AG20443 (cell line): ENCODE measurements at places on chromosomes 11 and 22.

- no peak for DNase-seq
These were observed 9.1 kb upstream of the RAC2 start for GRCh38 chr22:37253126-37253660.

GRCh38 chr22:21069375-21069774 lies 23.6 kb downstream of the LRRC74B start:
- no peak for DNase-seq

DNA sequence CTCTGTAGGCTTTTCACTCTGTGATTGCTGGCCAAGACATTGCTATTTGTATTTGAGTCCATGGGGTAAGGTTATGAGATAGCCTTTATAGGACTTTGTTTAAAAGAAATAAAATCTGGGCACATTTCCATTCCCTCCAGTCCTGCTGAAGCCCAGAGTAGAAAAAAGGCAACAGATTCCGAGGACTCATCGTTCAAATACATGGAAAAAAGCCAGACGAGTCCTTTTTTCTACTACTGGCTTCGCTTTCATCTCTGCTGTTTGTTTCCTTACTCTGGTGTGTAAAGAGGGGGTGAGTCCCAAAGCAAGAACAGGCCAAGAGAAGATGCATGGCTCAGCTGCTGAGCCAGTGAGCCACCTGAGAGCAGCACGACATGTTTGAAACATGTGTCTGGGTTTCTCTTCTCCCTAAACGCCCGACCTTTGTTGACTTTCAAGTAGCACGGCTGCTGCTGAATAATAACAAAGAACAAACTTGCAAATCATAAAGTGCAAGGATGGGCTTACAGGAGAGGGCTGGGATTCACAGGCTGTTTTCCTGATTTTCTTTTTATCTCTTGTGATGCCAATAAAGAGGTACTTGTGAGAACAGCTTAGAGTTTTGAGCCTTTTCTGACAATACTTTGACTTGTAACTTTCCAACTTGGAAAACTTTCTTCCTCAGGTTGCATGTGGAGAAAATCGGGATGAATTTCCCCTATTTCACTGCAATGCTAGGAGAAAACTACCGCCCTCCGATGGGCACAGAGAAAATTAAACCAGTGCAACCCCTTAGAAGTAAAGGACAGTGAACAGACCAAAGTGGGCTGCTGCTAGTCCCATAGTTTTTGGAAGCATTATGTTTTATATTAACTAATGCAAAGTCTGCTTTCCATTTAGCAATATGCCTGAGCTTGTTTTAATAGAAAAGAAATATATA lies 195.2 kb upstream of the RAG2 start:
- DNase-seq: peak; percentile 16

- DNase-seq: no peak
These were observed 26.4 kb downstream of the IGLL5 start for GRCh38 chr22:22913989-22914388.

GRCh38 chr11:64321533-64321932 lies 3.6 kb downstream of the PRDX5 start:
- no peak for DNase-seq

- peak; percentile 80 for DNase-seq
These were observed 7.4 kb upstream of the PMM1 start for GRCh38 chr22:41596776-41597634.

GRCh38 chr11:9754010-9754471 lies 90.2 kb downstream of the SWAP70 start:
- peak; percentile 34 for DNase-seq

GRCh38 chr22:35995348-35995747 lies 33.3 kb downstream of the RBFOX2 start:
- no peak for DNase-seq

GRCh38 chr11:69374110-69374945 lies 80.4 kb downstream of the MYEOV start:
- DNase-seq: no peak

DNA sequence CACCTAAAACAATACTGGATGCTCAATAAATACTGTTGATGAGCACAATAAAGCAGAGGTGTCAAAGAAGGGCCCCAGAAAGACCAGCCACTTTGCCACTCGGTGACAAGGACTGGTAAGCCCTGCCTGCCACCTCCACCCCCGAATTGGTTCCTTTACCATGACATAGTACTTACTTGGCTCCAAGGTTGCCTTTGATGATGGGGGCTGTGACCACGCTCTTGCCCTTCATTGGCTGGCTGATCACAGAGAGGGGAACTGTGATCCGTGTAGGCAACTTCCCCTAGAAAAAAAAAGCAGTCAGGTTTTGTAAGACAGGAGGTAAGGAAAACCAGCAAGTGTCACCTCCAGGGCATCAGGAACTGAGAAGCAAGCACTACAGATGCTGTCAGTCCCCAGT lies 29.7 kb downstream of the NFRKB start:
- no peak for DNase-seq

- DNase-seq: no peak
These were observed 129.1 kb downstream of the PARVA start for GRCh38 chr11:12506404-12506921.

- DNase-seq: no peak
These were observed 419.0 kb downstream of the LRRC4C start for GRCh38 chr11:41040474-41040873.

GRCh38 chr22:31272522-31273446 lies 19.5 kb downstream of the PIK3IP1 start:
- DNase-seq: peak; percentile 80

DNA sequence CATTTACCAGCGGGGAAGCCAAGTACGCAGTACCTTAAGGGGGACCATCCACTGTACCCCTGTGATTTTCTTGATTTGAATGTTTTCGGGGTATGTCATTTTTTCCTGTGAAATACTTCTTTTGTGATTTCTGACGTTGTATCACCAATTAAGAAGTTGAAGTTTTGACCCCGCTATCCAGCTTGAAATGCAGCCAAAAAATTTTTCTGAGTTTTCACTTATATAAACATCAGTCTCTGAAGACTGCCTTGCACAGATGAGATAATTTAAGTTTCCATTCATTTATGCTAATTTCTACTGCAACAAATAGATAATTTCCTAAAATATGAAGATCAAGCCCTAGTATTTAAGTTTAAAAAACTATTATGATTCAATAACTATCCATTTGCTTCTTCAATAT lies 20.0 kb downstream of the CTSC start:
- DNase-seq: no peak

DNA sequence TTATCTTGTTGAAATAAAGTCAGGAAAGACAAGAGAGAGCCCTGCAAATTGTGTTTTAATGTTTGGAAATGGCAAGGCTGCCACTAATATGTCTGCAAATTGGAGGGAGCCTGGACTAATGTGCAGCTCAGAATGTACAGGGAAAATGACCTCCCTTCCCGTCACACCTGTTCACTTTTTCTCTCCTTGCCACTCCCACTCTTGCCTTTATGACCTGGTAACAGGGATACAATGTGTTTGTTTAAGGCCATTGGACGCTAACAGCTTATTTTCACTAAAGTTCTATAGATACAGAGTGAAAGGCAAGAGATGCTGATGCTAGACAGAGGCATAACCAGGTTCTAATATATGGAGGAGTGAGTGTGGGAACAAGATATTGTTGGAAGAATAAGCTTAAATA lies 203.9 kb downstream of the RAB38 start:
- DNase-seq: no peak

DNA sequence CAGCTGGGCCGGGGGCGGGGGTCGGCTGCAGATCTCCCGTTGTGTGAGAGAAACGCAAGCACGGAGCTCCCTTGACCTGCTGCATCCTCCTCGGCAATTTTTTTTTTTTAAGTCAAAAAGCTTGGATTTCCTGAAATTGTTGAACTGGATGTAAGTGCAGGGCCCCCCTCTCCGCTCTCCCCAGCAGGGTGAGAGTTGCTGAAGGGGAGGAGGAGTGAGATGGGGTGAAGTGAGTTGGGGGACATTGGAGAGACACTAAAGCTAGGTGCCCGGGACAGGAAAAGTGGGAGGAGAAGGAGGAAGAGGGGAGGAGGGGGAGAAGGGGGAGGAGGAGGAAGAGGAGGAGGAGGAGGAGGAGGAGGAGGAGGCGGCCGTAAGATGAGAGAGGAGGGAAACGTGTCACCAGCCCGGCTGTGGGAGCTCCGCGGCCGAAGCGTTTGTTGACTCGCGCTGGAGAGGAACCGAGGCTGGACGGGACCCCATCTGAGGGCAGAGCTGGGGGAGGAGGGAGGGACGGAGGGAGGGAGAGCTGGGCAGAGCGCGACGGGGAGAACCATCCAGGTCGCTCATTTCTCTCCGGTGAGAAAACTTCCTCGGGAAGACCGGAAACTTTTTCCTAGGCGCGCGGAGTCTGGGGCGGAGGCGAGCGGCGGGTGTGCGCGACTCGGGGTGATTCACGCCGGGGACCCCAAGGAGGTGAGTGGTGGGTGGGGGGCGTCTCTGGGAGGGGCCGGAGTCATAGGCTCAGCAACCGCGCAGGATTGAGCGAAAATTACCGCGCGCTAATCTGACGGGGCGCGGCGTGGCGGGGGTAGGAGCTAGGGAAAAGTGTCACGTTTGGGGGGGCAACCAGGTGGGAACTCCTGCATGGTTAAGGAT lies 80.2 kb downstream of the PRR5L start:
- peak; percentile 43 for DNase-seq

- peak; percentile 85 for DNase-seq
These were observed 19.3 kb downstream of the MYH9 start for GRCh38 chr22:36368359-36368983.

GRCh38 chr22:19106886-19107729 lies 15.1 kb downstream of the DGCR2 start:
- DNase-seq: no peak

DNA sequence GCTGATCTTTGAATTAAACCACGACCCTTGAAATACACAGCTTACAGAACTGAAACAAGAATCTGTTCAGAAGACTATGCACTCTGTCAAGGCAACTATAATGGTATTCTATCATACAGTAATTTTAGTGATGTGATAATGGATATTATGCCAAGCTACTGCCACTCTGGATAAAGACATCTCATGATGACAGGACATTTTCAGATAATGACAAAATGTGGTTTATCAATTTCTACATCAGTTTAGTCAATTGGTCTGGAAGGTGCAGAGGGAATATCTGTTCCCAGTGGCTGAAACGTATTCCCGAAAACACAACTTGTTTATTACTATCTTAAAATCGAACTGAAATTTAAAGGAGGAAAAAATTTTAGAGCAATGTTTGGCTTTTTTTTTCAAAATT lies 1009.6 kb upstream of the CCDC90B start:
- no peak for DNase-seq

DNA sequence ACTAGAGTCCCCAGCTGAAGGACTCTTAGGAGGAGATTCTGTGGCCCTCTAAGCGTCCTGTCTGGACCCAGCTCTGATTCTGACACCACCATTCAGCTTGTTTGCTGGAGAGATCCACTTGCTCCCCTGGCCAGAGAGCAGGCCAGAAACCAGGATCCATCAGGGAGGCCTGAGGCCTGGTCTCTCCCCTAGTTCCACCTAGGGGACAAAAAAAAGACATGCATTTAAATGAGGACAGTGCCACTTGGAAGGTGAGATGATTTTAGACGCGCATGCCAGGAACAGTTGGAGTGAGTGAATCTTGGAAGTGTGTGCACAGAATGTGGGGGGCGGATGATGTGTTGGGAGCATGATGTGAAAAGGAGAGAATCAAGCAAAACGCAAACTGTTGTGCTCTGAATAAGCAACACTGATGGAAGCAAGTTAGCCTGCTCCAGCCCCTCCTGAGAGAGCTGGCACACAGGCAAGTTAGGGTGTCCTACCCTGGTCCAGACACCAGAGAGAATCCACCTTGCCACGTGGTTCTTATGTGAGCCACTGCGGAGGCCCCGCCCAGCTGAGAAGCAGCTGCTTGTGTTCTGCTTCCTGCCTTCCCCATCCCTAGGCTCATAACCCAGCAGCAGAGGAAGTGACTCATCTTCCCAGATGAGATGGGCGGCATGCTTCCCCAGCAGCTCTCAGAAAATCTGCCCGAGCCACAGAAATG lies 8.0 kb upstream of the SLCO2B1 start:
- peak; percentile 98 for DNase-seq

GRCh38 chr22:17542452-17542851 lies 20.8 kb upstream of the SLC25A18 start:
- DNase-seq: no peak

DNA sequence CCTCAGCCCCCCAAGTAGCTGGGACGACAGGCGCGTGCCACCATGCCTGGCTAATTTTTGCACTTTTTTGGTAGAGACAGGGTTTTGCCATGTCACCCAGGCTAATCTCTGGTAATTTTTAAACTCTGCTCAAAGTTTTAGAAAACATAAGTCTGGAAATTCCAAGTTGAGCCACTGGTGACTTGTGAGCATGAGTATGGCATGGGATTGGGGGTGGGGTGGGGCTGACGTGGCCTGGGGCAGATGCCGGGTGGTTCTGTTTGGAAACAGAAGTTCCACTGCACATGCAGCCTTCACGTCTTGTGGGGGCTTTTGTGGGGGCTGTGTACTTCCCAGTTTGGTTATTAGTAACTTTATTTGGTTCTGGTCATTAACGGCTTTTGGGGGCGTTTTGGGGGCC lies 67.3 kb downstream of the PTPRJ start:
- peak; percentile 73 for DNase-seq

DNA sequence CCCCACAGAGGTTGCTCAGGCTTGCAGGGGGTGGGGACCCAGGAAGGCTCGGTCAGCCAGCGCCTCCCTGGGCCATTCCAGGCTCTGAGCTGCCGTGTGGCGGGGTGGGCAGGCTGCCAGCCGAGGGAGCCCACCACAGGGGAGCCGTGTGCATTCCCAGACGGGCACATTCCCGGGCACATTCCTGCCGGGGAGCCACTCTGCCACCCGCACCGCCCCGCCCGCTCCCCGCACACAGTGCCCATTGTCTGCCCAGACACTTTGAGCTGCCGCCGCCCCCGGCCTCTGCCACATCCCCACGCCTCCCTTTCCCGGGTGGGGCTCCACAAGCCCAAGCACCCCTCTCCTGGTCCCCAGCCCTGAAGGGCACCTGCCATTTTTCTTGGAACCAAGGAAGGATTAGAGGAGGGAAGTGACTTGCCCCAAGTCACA lies 27.4 kb downstream of the RPL3 start:
- DNase-seq: no peak

DNA sequence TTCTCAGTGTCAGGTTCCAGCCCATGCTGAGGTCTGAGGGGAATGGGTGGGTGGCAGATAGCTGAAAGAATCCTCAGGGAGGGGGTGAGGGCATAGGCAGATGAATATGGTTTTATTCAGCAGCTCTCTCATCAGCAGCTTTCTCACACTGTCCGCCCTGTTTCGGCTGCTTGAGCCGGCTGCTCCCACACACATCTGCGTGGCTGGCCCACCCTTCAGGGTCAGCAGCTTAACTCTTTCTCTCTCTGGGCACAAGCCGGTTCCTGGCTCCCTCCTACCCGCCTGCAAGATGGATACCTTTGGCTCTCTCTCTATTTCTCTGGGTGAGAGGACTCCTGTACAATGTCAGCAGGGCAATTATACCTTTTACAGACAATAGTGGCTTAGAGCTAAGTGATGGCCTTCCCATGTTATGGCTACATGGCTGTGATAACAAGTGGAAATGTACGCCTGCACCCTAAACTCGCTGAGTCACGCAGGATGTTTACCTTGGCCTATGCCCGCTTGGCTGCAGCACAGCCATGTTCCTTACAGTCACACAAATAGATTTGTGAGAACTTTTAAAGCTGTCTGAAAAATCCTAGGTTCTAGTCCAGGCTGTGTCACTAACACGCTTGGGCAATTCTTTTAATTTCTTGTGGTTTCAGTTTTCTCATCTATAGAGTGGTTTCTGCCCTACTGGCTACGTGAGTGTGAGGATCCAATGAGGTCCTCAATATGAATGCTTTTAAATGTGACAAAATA lies 4.1 kb downstream of the MMP20 start:
- DNase-seq: no peak

- no peak for DNase-seq
These were observed 684 bp downstream of the MRGPRX2 start for GRCh38 chr11:19059833-19060232.

GRCh38 chr22:50396751-50397370 lies 53.7 kb downstream of the PPP6R2 start:
- DNase-seq: peak; percentile 8
